ENCODE measurements at places on chromosomes 6 and 20.
A peak's percentile ranks its signal among the peaks of the same experiment; 100 is the strongest.

DNA sequence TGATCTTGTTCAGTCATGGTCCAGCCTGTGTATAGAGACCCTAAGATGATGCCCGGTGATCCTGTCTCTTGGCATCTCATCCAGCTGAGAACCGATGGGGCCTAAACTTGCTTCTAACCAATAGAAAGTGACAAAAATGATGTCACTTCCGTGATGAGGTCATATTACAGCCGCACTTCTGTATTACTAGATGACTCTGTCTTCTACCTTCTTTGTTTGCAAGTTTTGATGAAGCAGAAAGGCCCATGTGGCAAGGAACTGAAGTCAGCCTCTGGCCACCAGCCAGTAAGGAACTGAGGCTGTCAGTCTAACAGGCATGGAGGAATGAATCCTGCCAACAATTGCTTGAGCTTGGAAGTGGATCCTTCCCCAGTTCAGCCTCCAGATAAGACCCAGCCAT lies 32.8 kb upstream of the HLA-C start:
- no peak for DNase-seq

GRCh38 chr6:113923526-113923925 lies 47.4 kb downstream of the HDAC2 start:
- DNase-seq, result no peak

GRCh38 chr20:33061658-33062028 lies 7.9 kb downstream of the BPIFB3 start:
- no peak for DNase-seq

GRCh38 chr20:47860049-47860830 lies 75.0 kb upstream of the SULF2 start:
- no peak for DNase-seq

- no peak for DNase-seq
Measured at GRCh38 chr6:168352096-168352495, 32.5 kb upstream of the DACT2 start.

- DNase-seq, result no peak
Measured at GRCh38 chr6:4543596-4543995, 232.6 kb upstream of the CDYL start.

DNA sequence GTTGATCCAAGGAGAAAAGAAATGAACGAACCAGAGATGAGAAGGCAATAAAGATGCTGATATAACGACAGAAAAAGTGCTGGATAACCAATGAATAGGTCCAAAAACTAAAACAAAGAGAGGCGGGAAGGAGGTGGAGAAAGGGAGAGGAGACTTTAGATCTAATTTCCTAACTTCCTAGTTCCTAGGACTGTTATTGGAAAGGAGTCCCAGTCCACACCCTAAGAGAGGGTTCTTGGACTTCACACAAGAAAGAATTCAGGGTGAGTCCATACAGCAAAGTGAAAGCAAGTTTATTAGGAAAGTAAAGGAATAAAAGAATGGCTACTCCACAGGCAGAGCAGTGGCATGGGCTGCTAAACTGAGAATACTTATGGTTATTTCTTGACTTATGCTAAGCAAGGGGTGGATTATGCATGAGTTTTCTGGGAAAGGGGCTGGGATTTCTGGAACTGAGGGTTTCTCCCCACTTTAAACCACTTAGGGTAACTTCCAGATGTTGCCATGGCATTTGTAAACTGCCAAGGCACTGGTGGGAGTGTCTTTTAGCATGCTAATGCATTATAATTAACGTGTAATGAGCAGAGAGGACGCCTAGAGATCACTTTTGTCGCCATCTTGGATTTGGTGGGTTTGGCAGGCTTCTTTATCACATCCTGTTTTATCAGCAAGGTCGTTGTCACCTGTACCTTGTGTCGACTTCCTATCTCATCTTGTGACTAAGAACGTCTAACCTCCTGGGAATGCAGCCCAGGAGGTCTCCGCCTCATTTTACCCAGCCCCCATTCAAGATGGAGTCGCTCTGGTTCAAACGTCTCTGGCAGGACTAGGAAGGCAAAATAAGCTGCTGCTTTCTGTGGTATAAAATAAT lies 60.9 kb upstream of the RBM24 start:
- DNase-seq, result no peak

DNA sequence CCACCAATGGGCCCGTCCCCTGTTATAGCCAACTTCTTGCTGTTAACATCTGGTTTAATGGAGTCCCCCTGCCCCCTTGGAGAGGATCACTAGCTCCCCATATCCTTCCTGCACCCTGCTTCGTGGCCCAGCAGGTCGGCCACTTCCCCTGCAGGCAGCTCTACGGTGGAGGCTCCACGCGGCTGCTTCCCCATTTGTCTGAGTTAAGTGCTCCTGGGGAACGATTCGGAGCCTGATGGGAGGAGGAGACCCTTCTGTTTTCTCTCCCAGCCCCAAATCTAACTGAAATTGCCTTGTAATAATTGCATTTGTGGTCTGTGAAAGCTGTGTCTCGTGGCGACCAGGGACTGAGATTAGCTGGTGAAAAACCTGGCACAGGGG lies 74.6 kb downstream of the SULF2 start:
- DNase-seq, result no peak

DNA sequence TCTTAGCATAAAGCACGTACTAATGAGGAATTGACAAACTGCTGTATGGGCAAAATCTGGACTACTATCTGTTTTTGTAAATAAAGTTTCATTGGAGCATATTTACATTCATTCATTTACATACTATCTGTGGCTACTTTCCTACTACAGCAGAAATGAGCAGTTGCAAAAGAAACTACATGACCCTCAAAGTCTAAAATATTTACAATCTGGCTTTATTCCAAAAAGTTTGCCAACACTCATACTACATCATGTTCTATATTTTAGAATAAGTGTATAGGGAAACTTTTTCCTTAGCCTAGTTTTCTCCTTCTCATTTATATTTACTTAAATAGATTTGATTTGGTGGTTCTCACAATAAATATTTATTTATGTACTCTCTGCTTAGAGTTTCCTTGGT lies 208.2 kb downstream of the RIMS1 start:
- DNase-seq, result no peak

DNA sequence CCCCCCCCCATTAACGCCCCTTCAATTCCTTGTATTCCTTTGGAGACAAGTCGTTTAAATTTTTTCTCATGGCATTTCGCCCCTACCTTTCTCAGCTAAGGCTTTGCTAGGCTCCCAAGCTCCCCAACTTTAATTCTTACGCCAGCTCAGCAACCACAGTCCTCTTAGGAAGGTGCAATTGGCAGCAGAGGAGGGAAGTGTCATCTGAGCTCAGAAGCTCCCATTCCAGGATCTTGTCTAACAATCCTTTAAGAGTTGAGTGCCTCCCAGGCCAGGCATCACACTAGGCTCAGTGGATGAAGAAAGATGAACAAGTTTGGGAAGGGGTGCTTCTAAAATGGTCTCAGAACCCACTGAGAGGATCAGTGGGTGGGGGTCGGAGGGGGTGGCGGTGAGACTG lies 131.2 kb upstream of the AKAP12 start:
- DNase-seq, result no peak

DNA sequence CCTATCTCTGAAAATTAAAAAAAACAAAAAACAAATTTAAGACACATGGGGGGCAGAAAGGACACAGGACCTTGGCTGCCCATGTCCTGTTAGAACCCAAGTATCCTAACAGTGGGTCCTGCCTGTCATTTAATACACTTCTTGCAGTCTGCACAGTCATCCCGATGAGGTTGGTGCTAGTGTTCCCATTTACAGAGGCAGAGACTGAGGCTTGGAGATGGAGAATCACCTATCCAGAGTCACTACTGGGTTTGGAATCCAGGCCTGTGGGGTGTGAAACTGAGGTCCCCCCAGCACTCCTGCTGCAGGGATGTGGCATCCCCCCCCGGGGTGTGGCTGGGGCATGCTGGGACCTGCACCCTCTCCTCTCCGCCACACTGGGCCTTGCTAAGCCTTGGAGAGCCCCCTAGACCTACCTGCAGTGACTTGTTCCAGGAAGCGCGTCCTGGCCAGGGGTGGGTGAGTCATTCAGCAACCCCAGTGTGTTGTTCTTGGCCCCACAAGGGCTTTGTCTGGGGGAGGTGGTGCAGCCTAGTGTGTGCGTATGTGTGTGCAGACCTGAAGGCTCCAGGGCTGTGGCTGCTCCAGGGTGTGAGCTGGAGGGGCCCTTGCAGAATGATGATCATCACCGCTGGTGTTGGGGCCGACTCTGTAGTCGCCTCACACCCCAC lies 49.7 kb downstream of the BCAS4 start:
- no peak for DNase-seq

GRCh38 chr20:32539817-32540675 lies 45.1 kb downstream of the NOL4L start:
- DNase-seq, result peak; percentile 79

- DNase-seq, result no peak
Measured at GRCh38 chr6:44435500-44435899, 48.0 kb downstream of the CDC5L start.

DNA sequence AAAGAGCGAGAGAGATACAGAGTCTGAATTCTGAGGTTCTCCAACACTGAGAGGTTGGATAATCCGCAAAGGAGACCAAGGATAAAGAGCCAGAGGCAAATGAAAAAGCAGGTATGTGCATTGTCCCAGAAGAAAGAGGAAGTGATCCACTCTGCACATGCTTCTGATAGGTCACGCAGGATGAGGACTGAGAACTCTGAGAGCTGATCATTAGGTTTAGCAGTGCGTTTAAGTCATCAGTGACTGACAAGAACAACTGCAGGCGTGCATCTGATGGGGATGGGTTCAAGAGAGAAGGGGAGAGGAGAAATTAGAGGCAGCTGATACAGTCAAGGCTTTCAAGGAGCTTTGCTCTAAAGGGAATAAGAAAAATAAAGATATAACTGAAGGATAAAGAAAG lies 301.2 kb upstream of the SGK1 start:
- no peak for DNase-seq

- no peak for DNase-seq
Measured at GRCh38 chr20:51807720-51808250, 5.5 kb upstream of the SALL4 start.

DNA sequence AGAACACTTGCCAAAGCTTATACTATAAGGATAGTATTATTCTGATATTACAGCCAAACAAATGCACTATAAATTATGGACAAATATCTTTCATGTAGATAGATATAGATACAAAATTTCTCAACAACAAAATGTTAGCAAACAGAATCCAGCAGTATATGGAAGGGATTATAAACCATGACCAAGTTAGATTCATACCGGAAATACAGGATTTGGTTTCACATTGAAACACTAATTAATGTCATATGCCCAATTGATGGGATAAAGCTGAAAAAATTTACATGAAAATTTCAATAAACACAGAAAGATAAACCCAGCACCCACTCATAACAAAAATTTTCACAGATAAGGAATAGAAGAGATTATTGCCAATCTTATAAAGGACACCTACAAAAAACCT lies 770.3 kb upstream of the SLC35B3 start:
- no peak for DNase-seq

DNA sequence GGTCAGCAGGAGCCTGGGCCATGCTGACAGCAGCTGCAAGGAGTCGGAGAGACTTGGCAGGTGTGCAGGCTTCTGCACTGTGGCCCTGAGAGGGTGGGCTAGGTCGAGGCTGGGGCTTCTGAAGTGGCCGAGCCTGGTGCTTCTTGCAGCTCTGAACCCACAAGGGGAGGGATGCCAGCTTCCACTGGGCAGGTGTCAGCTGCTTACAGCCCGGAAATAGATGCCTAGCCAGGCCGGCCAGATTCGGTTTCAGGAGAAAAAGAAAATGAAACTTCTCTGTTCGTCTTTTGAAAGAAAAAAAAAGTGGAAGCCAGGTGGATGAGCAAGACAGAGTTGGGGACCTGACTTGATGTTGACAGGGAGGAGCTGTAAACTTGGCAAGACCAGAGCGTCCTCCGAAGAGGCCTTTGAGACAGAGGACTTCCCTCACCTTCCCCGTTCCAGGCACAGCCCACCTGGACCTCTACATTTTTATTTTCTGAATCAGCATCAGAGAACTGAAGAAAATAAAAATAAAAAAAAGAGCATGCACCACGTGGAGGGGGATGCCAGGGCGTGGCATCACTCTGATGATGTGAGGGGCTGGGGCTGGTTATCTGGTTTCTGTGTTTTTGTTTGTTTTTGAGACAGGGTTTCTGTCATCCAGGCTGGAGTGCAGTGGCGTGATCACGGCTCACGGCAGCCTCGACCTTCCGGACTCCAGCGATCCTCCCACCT lies at the start of gene ZBP1:
Gene ZBP1 (minus strand): TSS at position 153 of the 717 bp plus-strand sequence. CDS start 131 bp downstream, at position 22.
- peak; percentile 82 for DNase-seq

DNA sequence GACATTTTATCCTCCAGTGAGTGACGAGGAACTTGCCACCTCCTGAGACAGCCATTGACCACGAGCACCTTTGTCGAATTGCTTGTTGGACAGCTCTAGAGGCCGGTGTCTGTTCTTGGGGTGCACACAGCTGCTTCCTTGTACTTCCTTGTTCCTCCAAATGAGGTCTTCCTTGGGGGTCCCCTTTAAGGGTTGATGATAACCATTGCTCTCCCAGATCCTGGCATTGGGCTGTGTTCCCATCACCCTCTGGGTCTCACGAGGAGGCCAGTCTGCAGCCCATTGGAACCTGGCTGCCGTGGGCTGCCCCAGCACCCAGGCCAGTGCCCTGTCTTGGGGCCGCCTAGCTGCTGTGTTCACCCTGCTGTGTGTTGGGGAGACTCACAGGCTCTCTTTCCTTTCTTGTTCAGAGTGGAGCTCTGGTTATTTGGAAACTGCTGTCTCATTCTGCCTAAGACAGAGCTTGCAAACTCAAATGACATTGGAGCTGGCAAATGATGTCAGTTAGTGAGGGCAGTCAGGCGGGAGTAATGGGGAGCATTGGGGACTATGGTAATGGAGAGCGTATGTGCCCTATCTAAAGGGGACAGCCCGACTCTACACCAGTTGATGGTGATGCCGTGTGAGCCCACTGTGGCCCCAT lies 25.7 kb downstream of the PPP1R16B start:
- DNase-seq, result no peak

DNA sequence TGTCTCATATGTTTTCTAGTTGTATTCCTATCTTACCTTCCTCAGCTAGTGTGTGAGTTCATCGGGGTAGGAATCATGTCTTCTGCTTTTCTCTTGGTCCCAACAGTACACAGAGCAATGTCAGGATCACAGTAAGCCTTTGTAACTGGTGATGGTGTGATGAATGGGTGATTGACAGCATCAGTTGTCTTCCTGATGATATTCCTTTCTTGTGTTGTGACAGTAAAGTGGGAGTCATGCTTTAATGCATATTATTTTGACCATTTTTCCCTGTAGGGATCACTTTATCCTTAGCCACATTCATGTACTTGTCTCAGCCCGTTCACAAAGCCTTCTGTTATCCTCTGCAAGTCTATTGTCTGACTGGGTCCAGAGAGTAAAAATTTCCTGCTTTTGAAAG lies 501.7 kb downstream of the UTRN start:
- no peak for DNase-seq

GRCh38 chr20:1700990-1701389 lies 43.4 kb upstream of the SIRPG start:
- DNase-seq, result no peak

DNA sequence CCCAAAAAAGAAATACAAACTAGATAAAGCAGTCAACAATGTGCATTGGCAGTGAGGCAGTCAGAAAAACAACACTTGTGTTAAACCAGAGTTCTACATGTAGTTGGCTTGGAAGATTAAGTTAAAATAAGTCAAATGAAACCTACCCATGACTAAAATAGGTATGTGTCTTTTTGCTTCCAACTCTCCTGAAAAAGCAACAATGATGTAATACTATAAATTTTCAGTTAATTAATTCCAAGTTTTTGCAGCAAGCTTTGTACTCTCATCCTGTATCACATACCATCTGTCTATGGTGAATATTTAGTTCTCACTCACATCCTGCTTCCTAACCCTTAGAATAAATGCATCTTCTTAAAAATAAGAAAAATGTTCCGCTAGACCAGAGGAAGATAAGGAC lies 261.5 kb downstream of the KIF16B start:
- DNase-seq, result no peak

All from CD4-positive, alpha-beta T cell treated with Interferon alpha-2 for 1 hour (primary cell).